ENCODE measurements at places on chromosomes 6 and 20. TPM values are rescaled to one million over a fixed set of nuclear protein-coding genes. Genes with fewer than 3 reads are reported as not detected.

The DLL1 gene
- 8.2 TPM for polyA plus RNA-seq

The HLA-DPA1 gene
- polyA plus RNA-seq = 20.2 TPM

The SEC63 gene
- polyA plus RNA-seq = 144 TPM

The LGSN gene
- 1.4 TPM for polyA plus RNA-seq

The TSHZ2 gene
- polyA plus RNA-seq = 14.2 TPM

The CD40 gene
- polyA plus RNA-seq = 5.0 TPM

The GTSF1L gene
- not detected for polyA plus RNA-seq

The ZNF831 gene
- polyA plus RNA-seq = 0.15 TPM

The TBP gene
- polyA plus RNA-seq = 28.2 TPM

The CSNK2A1 gene
- polyA plus RNA-seq = 174 TPM

The GJA10 gene
- polyA plus RNA-seq = not detected

The RAMACL gene
- polyA plus RNA-seq = 0.40 TPM

The SPEF1 gene
- polyA plus RNA-seq = 1.7 TPM

The NT5E gene
- polyA plus RNA-seq = 3.9 TPM

The MEI4 gene
- polyA plus RNA-seq = 2.1 TPM

The CALHM5 gene
- polyA plus RNA-seq = 2.6 TPM

The IGF2R gene
- polyA plus RNA-seq = 77.3 TPM
